ENCODE measurements at places on chromosomes 2 and 18.
A peak's percentile ranks its signal among the peaks of the same experiment; 100 is the strongest.

GRCh38 chr2:165815299-165816141, 21.5 kb upstream of the GALNT3 start:
- no peak for DNase-seq

DNA sequence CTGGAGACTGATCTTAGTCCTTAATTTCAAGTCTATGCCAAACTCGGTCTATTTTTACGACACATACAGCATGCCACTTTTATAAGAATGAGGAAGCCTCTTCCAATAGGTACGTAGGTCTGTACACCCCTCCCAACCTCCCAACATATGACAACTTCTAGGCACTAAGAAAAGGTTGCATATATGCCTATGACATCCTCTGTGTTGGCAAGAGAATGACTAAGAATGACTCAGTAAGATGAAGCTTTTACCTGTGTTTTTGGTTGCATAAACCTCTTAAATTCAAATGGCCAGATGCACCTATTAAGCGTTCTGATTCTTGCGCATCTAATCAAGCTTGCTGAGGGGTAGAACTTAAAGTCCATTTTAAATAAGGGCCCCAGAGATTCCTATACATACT, 586.4 kb upstream of the ZEB2 start:
- no peak for DNase-seq

DNA sequence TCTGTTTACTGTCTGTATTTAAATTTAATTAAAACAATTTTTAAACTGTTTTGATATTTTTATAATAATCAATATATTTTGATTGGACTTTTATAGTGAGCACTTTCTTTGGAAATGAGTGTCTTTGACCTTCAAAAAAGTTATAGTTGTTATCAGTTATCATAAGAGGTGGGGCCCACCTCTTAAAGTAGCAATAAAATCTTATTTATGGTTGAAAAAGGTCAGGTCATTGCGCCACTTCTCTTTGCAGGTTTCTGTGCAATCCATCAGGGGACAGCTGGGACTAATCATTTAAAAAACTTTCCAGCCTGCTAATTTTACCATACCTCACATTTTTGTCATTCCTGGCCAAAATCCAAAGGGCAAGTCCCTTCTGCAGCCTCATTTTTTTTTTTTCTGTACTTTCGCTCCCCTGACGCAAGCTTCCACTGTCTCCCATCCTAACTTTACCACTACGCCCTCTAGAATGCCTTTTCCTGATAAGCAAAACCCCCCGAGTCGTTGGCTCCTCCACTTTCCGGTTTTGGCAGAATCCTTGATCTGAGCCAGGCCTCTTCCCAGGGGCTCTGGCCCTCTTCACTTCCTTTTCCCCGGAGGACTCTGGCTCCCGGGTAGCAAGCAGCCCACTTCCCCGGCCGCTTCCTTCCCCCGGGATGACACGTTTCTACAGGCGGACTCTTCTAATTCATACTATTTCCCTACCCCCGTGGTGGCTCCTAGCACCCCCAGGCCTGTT, 1.1 kb upstream of the SEH1L start:
- peak; percentile 98 for DNase-seq

- DNase-seq = no peak
These were observed 13.4 kb upstream of the HOXD1 start for GRCh38 chr2:176174824-176175708.

DNA sequence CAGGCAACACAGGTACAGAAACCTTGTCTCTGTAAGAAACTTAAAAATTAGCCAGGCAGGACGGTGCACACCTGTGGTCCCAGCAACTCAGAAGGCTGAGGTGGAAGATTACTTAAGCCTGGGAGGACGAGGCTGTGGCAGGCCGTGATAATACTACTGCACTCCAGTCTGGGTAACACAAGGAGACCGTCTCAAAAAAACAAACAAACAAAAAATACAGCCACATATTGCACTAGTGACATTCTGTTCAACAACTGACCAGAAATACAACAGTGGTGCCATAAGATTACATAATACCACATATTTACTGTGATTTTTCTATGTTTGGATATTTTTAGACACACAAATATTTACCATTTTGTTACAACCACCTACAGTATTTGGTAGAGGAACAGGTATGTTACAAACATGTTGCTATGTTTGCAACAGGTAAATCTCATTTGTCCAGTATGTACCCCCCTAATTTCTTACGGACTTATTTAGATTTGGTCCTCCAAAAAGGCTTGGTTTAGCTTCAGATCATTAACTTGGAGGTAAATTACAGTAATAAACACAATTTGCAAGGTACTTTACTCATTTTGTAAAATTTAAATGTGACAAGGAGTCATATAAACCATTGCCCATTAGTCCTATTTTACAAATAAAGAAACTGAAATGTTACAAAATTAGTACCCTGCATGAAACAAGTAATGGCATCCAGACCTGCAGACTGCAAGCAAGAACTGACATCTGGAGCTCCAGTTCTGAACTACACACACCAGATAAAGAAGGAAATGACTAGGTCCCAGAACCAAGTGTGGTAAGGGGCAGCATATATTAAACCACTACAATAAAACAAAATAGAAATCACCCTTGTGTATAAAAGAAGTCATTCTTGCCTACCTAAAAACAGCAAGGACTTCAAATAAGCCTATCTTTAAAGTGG, 36.8 kb downstream of the TRIP12 start:
- no peak for DNase-seq

GRCh38 chr2:136362676-136363390, 244.9 kb upstream of the CXCR4 start:
- no peak for DNase-seq

DNA sequence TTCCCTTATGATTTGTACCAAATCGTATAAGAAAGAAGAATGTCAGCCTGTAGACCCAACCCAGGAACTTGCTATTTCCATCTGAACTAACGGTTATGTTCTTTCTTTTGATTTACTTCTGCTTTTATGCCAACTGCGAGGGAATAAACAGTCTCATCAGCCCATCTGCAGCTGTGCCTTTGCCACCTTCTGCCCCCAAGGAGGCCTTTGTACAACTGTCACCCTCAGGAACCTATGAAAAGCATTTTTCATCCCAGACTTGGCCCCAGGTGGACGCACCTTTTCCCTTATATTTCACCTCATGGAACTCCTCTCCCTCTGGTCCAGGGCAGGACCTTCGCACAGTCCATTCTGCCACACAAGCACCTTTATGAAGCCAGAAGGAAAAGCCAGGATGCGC, 109.8 kb downstream of the AOX1 start:
- no peak for DNase-seq

DNA sequence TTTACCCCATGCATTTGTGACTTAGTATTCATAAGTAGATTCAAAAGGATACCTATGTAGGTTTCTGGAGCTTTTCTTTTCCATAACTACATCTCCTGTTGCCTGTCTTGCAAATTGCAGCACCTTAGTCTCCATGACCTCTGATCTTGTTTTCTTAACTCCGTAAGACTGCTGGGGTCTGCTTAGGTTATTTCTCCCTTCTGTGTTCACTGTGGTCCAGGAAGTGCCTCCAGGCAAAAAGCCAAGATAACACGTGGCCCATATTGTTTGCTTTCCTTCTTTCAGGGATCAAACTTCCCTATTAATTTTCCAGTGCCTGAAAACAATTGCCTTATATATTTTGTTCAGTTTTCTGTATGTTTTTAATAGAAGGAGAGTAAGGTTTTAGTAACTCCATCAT, 86.4 kb downstream of the GCA start:
- no peak for DNase-seq

DNA sequence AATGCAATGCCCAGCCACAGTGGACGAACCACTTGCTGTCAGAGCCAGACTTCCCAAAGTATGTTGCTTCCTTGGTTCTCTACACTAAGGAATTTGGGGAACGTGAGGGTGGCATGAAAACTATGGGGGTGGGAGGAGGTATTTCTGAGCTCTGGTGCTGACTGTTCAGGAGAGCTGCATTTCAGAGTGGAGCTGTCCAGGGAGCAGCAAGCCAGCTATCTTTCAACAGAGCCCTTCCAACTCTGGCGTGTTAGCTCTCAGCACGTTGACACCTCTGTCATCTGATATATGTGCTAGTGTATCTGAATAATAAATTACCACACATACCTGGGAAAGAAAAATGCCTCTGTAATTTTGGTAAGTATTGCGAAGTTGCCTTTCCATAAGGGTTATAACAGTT, 66.1 kb downstream of the SAP130 start:
- no peak for DNase-seq

DNA sequence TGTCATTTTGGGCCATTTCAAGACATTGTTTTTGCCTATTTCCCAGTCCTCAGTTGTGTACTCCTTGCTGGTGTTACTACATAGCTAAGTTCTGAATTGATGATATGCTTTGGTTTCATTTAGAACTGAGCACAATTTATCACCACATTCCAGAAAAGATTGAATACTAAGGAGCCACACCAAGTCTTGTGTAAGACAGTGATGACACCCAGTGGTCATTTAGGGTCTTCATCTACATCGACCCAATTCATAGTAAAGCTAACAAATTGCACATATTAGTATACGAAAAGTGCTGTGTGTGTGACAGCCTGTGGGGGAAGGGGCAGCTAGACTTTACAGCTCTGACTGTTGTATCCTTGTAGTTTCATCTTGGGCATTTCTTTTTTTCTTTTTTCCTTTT, 10.9 kb upstream of the DLX2 start:
- DNase-seq = peak; percentile 71

DNA sequence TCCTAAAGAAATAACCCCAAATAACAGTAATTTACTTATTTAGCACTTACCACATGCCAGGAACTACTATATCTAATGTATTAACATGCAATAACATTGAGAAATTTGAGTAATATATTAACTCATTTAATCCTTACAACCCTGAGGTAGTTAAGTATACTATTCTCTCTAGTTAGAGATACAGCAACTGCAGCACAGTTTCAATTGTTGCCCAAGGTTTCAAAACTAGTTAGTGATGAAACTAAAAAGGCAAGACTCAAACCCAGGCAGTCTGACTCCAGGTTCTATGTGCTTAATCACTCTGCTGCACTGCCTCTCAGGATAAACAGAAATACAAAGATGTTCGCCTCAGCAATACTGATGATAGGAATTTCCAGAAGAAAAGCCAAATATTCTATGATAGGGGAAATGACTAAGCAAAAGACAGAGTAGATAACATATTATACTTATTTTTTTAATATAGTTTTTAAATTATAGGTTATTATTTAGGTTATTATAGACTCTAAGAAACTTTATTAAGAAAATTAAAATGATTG, 88.0 kb downstream of the SS18 start:
- DNase-seq = no peak

DNA sequence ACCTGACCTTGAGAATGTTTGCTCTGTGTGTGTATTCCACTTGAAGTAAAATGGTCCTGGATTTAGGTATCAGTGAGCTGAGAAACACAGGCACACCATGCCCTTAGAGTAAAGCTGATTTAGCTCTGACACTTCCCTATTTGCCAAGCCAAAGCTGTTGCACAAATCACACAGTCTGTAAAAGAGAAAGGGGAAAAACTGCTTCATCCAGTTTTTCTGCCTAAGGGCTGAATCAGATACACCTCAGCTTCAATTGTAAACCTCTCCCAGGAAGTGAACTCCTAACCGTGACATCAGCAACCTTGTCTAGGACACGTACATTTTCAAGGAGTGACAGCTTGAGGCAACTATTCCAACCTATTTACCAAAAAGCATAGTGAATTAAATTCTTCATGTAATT, 150.4 kb downstream of the NR4A2 start:
- DNase-seq = no peak

- peak; percentile 23 for DNase-seq
These were observed 29.7 kb downstream of the CARF start for GRCh38 chr2:202941771-202942170.

DNA sequence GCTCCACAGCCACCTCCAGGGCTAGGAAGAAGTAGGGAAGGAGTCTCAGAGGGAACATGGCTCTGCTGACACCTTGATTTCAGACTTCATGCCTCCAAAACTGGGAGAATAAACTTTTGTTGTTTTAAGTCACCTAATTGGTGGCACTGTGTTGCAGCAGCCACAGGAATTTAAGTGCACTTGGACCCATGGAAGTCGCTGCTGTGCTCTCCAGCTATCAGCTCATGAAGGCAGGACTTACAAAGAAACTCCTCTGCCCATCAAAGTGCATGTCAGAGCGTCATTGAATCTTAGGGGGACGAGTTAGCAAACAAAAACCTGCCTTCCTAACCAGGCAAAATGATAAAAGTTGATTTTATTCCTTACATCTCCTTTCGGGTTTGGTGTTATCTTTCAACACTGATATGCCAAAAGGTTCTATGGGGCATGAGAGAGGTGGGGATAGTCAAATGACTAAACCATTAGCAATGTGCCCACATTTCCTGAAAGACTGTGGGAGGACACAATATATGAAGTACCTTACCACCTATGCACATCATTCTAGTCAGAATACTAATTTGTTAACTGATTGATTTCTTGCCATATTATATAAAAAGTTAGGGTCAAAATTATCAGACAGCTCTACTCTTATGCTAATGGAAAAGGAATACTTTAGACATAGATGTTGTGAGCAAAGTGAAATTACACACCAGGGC, 235.8 kb upstream of the TNP1 start:
- no peak for DNase-seq

DNA sequence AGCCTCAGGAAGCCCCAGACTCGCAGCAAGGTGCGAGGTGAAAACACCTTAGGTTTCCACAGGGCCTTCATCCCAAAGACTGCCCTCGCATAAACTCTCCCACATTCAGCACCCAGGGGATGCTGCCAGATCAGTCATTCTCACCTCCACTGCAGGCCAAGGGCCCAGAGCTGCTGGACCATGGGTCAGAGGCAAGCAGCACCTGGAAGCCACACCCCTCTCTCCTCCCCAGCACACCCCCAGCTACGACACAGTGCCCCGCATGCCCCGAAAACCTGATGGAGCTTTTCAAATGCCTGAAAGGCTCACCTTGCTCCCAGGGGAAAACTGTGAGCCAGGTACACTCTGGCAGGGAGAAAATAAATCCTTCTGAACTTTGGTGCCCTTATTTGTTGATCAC, 31.9 kb upstream of the LDLRAD4 start:
- DNase-seq = no peak

GRCh38 chr2:25649786-25650185, 23.6 kb downstream of the DTNB start:
- no peak for DNase-seq

DNA sequence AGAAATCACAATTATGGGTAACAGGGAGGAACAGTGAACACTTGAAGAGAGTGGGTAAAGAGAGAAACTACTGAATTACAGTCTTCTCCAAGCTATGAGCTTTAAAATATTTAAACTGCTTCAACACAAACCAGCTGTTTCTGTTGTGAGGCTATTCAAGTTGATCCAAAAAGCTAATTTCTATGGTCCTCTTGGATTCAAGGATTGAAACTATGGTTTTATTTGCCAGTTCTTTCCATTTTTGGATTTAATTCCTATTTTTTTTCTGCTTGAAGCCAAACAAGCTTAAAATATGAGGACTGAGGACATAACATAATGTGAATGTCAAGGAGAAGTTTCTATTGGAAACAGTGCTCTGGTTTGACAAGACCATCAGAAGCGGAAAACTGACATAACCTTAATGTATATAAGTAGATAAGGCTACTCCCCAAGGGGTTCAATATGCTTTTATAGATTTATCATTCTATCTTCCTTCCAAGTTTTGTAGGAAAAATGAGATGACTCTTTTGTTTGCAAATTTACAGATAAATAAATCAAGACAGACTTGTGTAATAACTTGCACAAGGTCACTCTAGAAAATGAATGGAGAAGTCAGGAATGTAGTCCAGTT, 60.7 kb upstream of the AQP4 start:
- no peak for DNase-seq

All from AG10803 (cell line).